NCI-H1436 treated with DMSO at 0.1 percent for 48 hours (cell line): ENCODE measurements at places on chromosomes 2 and 18.

DNA sequence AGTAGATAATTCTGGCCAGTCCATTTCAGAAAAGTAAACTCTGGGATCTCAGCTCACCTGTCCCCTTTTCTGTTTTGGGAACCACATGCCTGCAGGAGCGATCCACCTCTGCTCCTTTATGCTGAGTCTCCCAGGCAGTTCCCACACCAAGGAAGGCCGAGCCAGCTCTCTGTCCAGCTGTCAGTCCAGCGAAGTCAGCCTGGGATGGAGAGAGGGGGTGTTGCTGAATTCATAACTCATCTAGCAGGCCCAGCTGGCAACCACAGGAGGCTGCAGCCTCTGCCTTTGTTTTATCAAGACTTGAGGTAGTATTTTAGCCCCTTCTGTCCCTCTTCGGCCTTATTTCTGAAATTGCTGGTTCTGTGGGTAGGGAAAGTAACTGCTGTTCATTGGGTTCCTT, 209.9 kb downstream of the ARL4C start:
- no peak for DNase-seq

DNA sequence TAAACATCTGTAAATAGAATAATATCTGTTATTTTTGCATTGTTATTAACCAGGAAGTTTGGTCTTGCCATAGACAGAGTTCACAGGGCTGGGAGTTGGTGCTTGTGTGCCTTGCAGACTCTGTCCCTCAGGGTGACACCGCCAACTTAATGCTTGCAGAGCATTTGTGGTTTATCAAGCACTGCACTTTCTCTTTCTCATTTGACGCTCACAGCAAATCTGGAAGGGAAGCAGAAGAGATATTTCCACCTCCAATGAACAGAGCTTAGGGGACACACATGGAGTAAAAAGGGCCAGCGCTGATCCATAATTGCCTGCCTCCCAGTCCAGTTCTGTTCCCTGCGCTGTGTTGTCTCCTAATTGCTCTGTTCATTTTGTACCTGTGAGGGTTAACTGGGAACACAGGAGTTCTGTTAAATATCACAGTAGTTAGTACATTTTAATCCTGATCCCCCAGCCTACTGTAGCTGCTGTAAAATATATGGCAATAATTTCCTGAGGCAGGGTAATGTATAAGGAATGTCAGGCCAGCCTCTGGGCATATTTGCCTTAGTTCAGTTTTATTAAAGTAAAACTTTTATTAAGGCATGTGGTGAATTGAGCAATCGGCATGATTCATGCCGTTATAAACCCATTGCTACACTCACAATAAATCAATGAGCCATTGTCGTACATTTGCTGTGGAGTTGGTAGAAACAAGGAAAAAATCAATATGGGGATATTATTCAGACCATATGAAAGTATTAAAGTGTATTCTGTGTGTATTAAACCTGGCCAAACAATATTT, 182.5 kb upstream of the OSR1 start:
- no peak for DNase-seq

DNA sequence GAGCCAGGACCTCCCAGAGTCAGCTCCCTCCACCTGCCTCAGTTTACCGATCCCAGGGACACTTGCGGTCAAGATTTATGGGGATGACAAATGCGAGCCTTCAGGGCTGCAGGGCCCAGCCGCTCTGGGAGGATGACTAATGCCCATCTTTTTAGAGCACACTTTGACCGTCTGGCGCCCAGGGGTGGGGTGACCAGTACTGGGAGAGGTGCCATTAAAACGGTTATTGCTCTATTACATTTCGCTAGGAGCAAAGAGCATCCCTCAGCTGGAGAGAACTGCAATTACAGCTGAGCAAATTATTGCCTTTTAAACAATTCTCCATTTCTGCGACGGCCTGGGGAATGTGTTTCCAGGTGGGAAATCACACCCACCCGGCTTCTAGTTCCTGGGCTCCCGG, 42.6 kb upstream of the HPCAL1 start:
- DNase-seq = no peak

- no peak for DNase-seq
Observed at GRCh38 chr2:30472326-30472725, 25.3 kb downstream of the LCLAT1 start.

GRCh38 chr2:144693179-144693578, 173.3 kb upstream of the ZEB2 start:
- DNase-seq = no peak

GRCh38 chr18:58640428-58640805, 11.5 kb upstream of the ALPK2 start:
- DNase-seq = no peak

DNA sequence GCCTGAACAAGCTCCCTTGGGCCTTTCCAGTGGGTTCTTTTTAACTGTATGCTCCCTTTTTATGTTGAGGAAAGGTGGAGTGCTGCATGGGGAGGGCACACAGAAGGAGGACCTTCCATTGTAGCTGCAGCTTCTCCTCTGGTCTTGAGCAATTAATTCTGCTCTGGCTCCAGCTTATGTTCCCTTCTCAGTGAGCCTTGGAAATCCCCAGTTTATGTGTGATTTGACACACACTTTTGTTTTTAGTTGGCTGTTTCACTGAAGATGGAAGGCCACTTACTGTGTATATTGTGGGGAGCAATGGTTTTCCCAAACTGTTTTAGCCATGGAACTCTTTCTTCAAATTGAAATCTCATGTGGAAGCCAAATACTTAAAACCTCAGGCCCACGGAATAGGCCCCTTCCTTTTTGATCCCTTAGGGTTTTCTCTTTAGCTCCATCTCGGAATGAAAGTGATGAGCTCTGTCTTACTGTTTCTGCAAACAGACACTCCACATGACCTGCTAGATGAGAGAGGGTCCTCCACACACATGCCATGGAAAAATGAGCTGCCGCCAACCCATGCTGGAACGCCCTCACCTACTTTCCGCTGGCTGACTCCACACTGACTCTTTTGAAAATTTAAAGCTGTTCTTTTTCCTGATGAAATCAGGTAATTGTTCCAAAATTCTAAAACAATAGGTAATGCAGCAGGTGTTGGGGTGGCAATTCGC, 280.9 kb upstream of the SIX2 start:
- DNase-seq = no peak

DNA sequence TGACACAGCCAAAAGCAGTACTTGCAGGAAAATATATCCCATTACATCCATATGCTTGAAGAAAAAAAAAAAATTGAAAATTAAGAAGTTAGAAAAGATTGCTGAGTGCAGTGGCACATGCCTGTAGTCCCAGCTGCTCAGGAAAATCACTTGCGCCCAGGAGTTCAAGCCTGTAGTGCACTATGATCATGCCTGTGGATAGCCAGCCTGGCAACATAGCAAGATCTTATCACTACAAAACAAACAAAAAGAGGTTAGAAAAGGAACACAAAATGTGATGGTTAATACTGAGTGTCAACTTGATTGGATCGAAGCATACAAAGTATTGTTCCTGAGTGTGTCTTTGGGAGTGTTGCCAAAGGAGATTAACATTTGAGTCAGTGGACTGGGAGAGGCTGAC, 361.9 kb downstream of the NYAP2 start:
- DNase-seq = no peak

- no peak for DNase-seq
Observed at GRCh38 chr18:49843778-49844625, 30.7 kb upstream of the ACAA2 start.

DNA sequence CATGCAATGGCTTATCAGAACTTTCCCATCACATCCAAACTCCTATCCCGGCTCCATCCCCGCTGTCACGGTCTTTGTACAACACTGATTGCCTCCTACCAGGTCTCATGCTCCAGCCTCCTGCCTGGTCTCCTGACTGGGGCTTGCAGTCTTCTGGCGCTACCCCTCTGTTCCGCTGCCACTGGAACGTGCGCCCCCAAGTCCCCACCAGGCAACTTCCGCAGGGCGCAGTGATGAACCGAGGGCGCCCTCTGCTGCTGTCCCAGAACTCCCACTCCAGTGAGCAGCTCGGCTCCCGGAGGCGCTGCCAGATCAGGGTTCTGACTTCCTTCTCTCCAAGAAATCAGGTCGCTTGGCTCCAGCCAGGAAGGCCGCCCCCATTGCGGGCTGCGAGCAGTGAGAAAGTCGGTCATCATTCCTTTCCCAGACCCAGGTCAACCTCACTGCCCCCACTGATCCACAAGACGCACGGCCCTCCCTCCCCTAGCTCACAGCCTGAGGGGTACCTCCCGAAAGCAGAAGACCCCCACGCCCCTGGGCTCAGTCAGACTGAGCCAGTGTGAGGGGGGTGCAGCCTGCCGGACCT, 43.9 kb upstream of the RAB11FIP5 start:
- DNase-seq = no peak

DNA sequence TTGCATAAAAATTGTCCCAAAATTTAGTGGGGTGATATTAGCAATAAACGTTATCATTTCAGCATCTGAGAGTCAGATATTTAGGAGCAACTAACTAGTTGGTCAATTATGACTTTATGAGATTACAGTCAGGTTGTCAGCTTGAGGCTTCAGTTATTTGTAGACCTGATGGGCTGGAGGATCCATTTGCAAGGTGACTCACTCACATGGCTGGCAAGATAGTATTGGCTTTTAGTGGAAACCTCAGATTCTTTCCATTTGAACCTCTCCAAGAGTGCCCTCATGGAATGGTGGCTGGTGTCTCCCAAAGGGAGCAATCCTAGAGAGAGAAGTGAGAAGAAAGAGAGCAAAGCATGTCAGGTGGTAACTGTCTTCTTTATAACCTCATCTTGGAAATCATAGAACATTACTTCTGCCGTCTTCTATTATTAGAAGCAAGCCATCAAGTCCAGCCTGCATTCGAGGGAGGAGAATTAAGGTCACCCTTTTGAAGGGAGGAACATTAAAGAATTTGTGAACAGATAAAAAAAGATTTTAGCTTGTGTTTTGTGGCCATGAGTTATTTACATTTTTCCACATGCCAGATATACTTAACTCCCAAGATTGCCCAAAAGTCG, 92.5 kb downstream of the HAUS1 start:
- DNase-seq = no peak

DNA sequence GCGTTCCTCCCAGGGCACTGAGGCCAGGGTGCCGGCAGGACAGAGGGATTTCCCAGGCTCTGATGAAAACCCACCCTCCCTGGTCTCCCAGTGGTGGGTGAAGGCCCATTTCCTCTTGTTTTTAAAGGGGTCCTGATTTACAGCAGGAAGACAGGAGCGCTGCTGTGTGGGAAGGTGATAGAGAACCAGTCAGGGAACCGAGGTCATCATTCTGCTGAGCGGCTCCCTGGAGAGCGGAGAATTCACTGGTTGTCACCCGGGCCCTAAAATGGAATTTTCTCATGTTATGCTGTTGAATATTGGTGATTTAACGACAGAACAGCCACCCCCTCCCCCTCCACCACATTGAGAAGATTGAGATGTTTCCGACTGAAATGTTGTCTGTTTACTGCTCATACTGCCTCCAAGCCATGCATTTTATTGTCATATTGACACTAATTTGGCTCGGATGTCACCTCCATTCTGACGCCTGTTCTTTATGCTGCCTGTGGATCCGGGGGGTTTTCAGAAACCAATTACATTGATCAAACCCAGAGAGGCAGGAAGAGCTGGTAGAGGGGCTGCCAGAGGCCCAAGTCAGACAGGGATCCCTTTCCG, 225.2 kb downstream of the GLI2 start:
- DNase-seq = no peak

- no peak for DNase-seq
Observed at GRCh38 chr2:1758774-1759610, 14.7 kb upstream of the PXDN start.

DNA sequence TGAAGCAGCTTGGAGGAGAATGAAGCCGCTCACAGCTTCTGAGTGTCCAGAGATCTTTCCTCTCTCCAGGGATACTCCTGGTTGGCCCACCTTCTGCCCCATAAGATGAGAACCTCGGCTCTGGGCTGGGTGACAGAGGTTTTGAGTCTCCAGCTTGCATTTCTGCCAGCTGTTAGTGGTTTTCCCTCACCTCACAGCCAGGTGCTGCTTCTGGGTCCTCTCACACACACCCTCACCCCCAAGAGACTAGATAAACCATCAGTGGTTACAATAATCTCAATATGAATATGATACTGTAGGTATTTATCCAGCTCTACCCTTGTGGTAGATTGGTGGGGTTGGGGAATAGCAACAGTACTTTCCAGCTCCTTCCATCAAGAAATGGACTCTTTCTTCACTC, 161.7 kb upstream of the SIX3 start:
- no peak for DNase-seq

GRCh38 chr2:36366491-36367120, 11.0 kb downstream of the CRIM1 start:
- no peak for DNase-seq

DNA sequence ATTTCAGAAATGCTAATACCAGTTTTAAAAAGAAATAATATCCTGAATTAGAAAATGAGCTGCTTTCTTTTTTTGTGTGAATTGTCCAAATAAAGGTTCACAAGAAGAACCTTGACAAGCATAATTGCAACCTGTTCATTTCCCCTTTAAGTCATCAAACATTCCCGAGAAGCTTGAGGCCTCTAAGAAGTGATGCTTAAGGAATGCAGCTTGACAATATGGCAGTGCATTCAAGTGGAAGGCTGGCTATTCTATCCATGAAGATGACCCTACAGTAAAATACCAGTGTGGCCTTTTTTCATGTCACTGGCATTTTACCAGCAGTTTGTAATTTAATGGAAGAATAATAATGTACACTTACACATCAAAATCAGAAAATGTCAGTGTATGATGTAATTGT, 216.7 kb downstream of the CTNNA2 start:
- DNase-seq = no peak

- DNase-seq = no peak
Observed at GRCh38 chr2:69214898-69215297, 172.1 kb downstream of the GFPT1 start.

GRCh38 chr2:10762651-10763460, 41.4 kb downstream of the ATP6V1C2 start:
- no peak for DNase-seq

GRCh38 chr2:14221466-14221865, 411.1 kb upstream of the LRATD1 start:
- DNase-seq = no peak

GRCh38 chr2:76721226-76721625, 801.0 kb downstream of the LRRTM4 start:
- DNase-seq = no peak

DNA sequence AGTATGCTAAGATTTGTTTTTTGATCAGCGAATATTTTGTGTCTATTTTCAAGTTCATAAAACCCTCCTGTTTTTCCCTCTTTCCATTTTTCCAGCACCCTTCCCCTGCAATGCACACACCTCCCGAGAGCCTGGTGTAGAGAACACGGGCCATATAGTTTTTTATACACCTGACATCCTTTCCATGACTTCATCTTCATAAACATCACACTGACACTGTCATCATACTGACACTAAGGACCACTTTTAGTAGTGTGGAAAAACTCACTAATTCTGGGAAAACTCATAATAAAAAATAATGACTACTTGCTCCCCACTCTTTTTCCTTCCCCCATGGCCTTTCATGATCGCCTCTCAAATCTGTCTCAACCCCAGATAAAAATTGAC, 70.2 kb downstream of the EPHA4 start:
- DNase-seq = no peak

- DNase-seq = no peak
Observed at GRCh38 chr2:74867841-74868658, 34.1 kb downstream of the HK2 start.

- no peak for DNase-seq
Observed at GRCh38 chr2:120303177-120303576, 42.8 kb upstream of the INHBB start.

- DNase-seq = no peak
Observed at GRCh38 chr2:39499336-39499735, 62.3 kb upstream of the MAP4K3 start.

GRCh38 chr2:8277921-8278571, 403.8 kb upstream of the ID2 start:
- DNase-seq = no peak
